Stimulated activated CD8-positive, alpha-beta memory T cell treated with anti-CD3 and anti-CD28 coated beads, Interleukin-2, amount 100 ng/mL, for 1 hour (primary cell): ENCODE measurements at places on chromosomes 6 and 20.

- DNase-seq = no peak
Observed at GRCh38 chr20:53037621-53038020, 65.5 kb downstream of the TSHZ2 start.

- no peak for DNase-seq
Observed at GRCh38 chr6:20808924-20809323, 274.7 kb downstream of the CDKAL1 start.

- no peak for DNase-seq
Observed at GRCh38 chr6:39341937-39342336, 19.4 kb upstream of the KCNK16 start.

GRCh38 chr6:39791311-39791710 lies 865 bp upstream of the DAAM2 start:
- no peak for DNase-seq

DNA sequence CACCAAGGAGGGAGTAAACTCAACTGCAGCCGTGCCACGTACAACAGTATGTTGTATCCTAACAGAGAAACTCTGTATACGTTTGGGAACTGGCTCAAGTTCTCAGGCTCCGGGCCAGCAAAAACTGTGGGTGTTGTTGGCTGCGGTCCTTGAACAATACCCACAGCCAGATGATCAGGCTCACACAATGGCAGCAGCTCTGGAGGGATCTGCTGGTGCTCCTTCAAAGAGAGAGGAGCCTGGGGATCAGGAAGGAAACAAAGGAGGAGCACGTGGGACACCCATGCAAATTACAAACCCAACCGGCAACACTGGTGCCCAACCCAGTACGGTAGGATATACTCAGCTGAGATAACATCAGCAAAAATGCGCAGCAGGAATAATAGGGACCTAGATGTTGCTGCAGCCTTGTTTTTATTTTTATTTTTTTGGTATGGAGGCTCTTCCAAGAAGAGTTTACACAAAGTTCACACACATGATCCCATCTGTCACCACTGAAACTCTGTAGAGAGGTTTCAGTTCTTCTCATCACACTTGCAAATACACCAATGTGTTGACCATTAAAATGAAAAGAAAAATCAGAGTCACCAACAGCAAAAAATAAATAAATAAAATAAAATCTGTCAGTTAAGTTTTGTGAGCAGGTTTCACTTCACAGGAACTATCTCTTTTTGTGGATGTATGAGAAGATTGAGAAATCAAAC lies 41.2 kb upstream of the PDE10A start:
- DNase-seq = no peak
